ENCODE measurements at places on chromosomes 2 and 18. TPM values are rescaled to one million over a fixed set of nuclear protein-coding genes. Genes with fewer than 3 reads are reported as not detected.

- no peaks in the 10 kb centered on the region for H3K27me3 ChIP-seq
- no peak overlapping the region for H3K27ac ChIP-seq
- DNase-seq = no peak
- no peaks in the 10 kb centered on the region for H3K36me3 ChIP-seq
These were observed 182.9 kb downstream of the GPD2 start for GRCh38 chr2:156619021-156619539.

CRYGB gene
- total RNA-seq = not detected

CACNB4 gene
- 1.3 TPM for total RNA-seq

TMEM169 gene
- total RNA-seq = 0.26 TPM

CRYGD gene
- not detected for total RNA-seq

DNA sequence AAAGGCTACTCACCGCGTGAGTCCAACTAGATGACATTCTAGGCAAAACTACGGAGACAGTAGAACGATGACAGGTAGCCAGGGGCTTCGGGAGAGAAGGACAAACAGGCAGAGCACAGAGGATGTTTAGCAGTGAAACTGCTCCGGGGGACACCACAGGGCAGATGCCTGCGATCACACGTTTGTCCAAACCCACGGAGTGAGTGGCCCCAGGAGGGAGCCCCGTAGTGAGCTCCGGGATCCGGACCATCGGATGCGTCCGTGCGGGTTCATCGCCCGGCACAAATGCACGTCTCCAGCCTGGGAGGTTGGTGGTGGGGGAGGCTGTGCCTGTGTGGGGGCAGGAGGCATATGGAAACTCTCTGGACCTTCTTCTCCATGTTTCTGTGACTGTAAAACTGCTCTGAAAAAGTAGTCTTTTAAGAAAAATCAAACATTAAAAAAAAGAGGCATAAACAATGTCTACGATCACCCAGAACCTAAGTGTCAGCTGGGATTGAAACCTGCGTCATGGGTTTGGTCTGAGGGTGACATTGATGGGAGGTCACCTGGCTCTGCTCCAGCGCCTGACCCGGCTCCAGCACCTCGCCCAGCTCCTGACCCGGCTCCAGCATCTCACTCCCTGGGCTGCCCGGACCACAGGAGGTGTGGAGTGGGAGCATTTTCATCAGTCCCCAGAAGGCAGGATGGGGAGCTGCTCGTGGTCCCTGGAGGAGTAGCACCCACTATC lies 83.0 kb upstream of the CTDP1 start:
- H3K27me3 ChIP-seq = peaks cover 6% of the 10 kb centered on the region
- DNase-seq = no peak
- H3K4me1 ChIP-seq = no peaks in the 10 kb centered on the region
- H3K36me3 ChIP-seq = no peaks in the 10 kb centered on the region

GRCh38 chr2:65715323-65715722 lies 282.9 kb upstream of the SPRED2 start:
- H3K27me3 ChIP-seq = no peaks in the 10 kb centered on the region
- peak; percentile 23 for DNase-seq
- no peak overlapping the region for H3K4me3 ChIP-seq
- peaks cover 15% of the 10 kb centered on the region for H3K4me1 ChIP-seq

DNA sequence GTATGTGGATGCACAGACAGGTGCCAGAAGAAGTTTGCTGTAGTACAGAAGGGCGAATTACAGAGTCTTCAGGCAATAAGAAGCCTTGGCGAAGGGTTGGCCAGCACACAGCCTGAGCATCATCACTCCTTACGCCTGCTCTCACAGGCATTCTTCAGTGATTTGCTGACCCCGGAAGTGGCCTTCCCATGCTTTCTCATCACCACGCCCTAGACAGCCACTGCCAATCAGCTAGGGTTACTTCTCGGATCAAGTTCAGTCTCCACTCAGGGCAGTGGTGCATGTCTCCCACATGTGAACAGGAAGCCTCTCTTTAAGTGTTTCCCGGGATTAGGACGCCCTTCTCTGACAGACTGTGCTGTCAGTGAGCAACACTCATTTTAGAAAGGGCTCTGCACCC lies 81.8 kb downstream of the C1QL2 start:
- no peaks in the 10 kb centered on the region for H3K36me3 ChIP-seq
- H3K27ac ChIP-seq = no peak overlapping the region
- no peak overlapping the region for H3K4me3 ChIP-seq
- H3K27me3 ChIP-seq = no peaks in the 10 kb centered on the region
- H3K4me1 ChIP-seq = no peaks in the 10 kb centered on the region

DNA sequence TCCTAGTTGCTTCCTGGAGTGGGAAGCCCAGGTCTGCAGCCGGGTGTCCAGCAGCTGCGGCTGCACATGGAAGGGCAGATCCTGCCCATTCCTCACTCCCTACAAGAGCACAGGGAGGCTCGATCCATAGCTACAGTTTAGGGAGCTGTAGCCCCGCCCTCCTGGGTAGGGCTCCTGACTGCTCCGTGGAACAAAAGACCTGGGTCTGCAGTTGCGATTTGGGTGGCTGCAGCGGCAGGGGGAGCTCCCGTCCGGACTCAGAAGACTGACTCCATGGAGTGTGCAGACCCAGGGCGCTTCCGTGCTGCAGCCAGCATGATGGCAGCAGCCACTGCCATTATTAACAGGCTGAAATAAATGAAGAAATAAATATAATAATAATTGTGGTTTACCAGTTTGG lies 157.3 kb downstream of the CTNNA2 start:
- no peak for DNase-seq
- H3K4me3 ChIP-seq = no peak overlapping the region
- H3K4me1 ChIP-seq = no peaks in the 10 kb centered on the region
- no peaks in the 10 kb centered on the region for H3K27me3 ChIP-seq
- no peaks in the 10 kb centered on the region for H3K36me3 ChIP-seq

DNA sequence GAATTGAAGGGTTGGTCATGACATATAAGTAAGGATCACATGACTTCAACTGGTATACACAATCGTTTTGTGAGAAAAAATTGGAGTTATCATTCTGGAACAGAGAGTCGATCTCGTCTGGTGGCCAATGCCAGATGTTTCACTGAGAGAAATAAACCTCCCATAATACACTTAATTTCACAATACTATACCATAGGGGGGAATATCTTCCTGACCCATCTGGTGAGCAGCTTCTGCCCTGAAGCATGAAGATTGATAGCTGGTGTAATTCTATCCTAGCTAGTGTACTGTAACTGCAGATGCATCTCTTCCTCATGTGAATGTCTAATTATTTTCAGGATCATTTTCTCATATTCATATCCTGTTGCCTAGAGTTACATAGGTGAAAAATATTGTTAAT lies 15.7 kb upstream of the CDH7 start:
- no peaks in the 10 kb centered on the region for H3K4me1 ChIP-seq
- no peak overlapping the region for H3K27ac ChIP-seq
- DNase-seq = no peak
- no peaks in the 10 kb centered on the region for H3K27me3 ChIP-seq
- no peak overlapping the region for H3K4me3 ChIP-seq
- H3K36me3 ChIP-seq = no peaks in the 10 kb centered on the region

SP5 gene
- 0.78 TPM for total RNA-seq

GRCh38 chr18:74989134-74989533 lies 219.8 kb downstream of the PTGR3 start:
- H3K36me3 ChIP-seq = no peaks in the 10 kb centered on the region
- H3K27me3 ChIP-seq = no peaks in the 10 kb centered on the region
- no peak overlapping the region for H3K4me3 ChIP-seq
- H3K27ac ChIP-seq = no peak overlapping the region

EFEMP1 gene
- 25.1 TPM for total RNA-seq

GRCh38 chr2:136351684-136352083 lies 233.7 kb upstream of the CXCR4 start:
- H3K36me3 ChIP-seq = no peaks in the 10 kb centered on the region
- H3K27me3 ChIP-seq = no peaks in the 10 kb centered on the region
- no peaks in the 10 kb centered on the region for H3K4me1 ChIP-seq
- H3K27ac ChIP-seq = no peak overlapping the region

DNA sequence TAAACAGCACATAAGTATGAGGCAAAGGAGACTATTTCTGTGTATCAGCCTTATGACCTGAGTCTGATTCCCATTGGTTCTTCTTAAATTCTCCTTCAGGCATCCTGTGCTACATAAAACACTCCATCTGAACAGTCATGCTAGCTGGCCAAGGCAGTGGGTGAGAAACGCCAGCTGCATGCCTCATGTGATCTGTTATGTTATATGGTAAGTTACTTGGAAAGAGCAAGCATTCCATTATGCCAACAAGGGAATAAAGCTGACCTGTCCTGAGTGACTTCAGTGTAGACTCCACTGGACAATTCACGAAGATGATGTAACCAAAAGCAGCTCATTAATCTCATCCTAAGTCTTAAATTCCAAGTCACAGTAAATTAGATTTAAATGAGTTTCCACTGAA lies 216.5 kb upstream of the FN1 start:
- no peaks in the 10 kb centered on the region for H3K36me3 ChIP-seq
- H3K4me1 ChIP-seq = no peaks in the 10 kb centered on the region
- no peak overlapping the region for H3K27ac ChIP-seq
- DNase-seq = no peak

GRCh38 chr2:181320638-181321037 lies 136.5 kb upstream of the ITGA4 start:
- H3K27me3 ChIP-seq = no peaks in the 10 kb centered on the region
- no peak overlapping the region for H3K27ac ChIP-seq
- H3K4me1 ChIP-seq = no peaks in the 10 kb centered on the region
- no peak for DNase-seq
- no peaks in the 10 kb centered on the region for H3K36me3 ChIP-seq
- H3K4me3 ChIP-seq = no peak overlapping the region

- no peak overlapping the region for H3K27ac ChIP-seq
- no peak overlapping the region for H3K4me3 ChIP-seq
- DNase-seq = no peak
- H3K36me3 ChIP-seq = no peaks in the 10 kb centered on the region
These were observed 339.9 kb upstream of the PKDCC start for GRCh38 chr2:41707790-41708451.

GRCh38 chr2:69030800-69031428 lies 17.9 kb downstream of the ANTXR1 start:
- no peak overlapping the region for H3K4me3 ChIP-seq
- no peaks in the 10 kb centered on the region for H3K36me3 ChIP-seq
- H3K27ac ChIP-seq = no peak overlapping the region
- DNase-seq = no peak
- H3K4me1 ChIP-seq = no peaks in the 10 kb centered on the region
- H3K27me3 ChIP-seq = no peaks in the 10 kb centered on the region

- H3K36me3 ChIP-seq = no peaks in the 10 kb centered on the region
- DNase-seq = no peak
- no peak overlapping the region for H3K27ac ChIP-seq
- no peak overlapping the region for H3K4me3 ChIP-seq
- H3K27me3 ChIP-seq = no peaks in the 10 kb centered on the region
These were observed 3.9 kb downstream of the CTLA4 start for GRCh38 chr2:203871371-203871983.

DNA sequence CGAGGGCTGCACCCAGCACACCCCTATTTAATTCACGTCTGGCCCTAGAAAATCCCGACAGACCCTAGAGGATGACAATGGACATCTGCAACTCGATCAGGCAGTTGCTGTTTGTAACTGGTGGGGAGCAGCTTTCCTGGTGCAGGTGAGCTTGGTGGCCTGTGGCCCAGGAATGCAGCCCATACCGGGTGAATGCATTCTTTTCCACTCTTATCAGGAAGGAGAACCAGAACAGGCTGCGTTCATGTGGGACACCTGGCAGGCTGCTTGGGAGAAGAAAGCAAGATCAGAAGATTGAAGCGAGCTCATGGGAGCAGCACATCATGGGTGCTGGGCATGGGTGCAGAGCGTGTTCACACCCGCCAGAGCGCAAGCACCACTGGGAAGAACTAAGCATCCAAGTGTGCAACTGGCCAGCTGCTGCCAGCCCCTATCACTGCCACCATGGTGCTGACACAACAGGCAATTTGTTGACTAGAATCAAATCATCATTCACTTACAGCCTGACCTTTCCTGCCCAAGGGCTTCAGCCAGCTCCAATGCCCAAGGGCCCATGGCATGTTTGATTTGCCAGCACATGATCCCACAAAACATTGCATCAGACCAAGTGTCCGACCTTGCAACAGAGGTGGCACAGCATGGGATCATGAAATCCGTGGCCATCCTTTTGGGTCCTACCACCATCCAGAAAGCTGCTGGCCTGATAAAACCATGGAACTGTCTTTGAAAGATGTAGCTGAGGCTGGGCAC lies 241.7 kb upstream of the ID2 start:
- no peaks in the 10 kb centered on the region for H3K36me3 ChIP-seq
- peak; percentile 29 for DNase-seq
- H3K27me3 ChIP-seq = no peaks in the 10 kb centered on the region

DNA sequence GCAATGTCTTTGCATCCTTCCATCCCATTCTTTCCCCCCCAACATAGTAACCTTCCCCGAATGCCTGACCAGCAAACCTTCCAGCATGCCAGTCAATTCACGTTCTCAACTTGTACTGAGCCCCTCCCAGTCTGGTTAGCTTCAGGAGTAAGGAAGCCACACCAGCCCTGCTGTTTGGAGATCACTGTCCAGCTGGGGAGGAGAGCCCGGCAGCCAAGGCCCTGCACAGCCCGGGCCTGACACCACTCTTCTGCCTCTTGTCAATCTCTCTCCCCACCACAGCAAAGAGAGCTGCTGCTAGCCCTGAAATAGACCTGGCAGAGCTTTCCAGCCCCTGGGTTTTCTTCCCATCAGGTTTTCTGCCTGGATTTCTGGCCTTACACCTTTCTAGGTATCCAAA lies 185.8 kb upstream of the ID2 start:
- H3K27ac ChIP-seq = peak overlapping the region; percentile 15
- H3K4me3 ChIP-seq = no peak overlapping the region
- H3K36me3 ChIP-seq = no peaks in the 10 kb centered on the region
- no peaks in the 10 kb centered on the region for H3K27me3 ChIP-seq

- no peaks in the 10 kb centered on the region for H3K36me3 ChIP-seq
- H3K27ac ChIP-seq = no peak overlapping the region
- no peaks in the 10 kb centered on the region for H3K27me3 ChIP-seq
- H3K4me3 ChIP-seq = no peak overlapping the region
- no peak for DNase-seq
These were observed 429.5 kb upstream of the TNP1 start for GRCh38 chr2:217289177-217289906.

GRCh38 chr2:206527153-206527552 lies 83.8 kb downstream of the ADAM23 start:
- no peaks in the 10 kb centered on the region for H3K36me3 ChIP-seq
- H3K27ac ChIP-seq = no peak overlapping the region
- no peak for DNase-seq
- H3K4me3 ChIP-seq = no peak overlapping the region
- no peaks in the 10 kb centered on the region for H3K4me1 ChIP-seq
- no peaks in the 10 kb centered on the region for H3K27me3 ChIP-seq

CASP8 gene
- total RNA-seq = 13.2 TPM

GRCh38 chr2:109545828-109546713 lies 67.7 kb downstream of the SEPTIN10 start:
- peak; percentile 64 for DNase-seq
- no peak overlapping the region for H3K27ac ChIP-seq
- H3K36me3 ChIP-seq = no peaks in the 10 kb centered on the region
- H3K27me3 ChIP-seq = no peaks in the 10 kb centered on the region
- no peak overlapping the region for H3K4me3 ChIP-seq

- peaks cover 11% of the 10 kb centered on the region for H3K4me1 ChIP-seq
- no peaks in the 10 kb centered on the region for H3K27me3 ChIP-seq
- H3K27ac ChIP-seq = no peak overlapping the region
- no peak overlapping the region for H3K4me3 ChIP-seq
These were observed 117.1 kb downstream of the KLHL29 start for GRCh38 chr2:23502096-23502495.

LIPG gene
- total RNA-seq = 0.52 TPM

GRB14 gene
- 27.5 TPM for total RNA-seq

NEURL3 gene
- total RNA-seq = 71.2 TPM

CDK15 gene
- total RNA-seq = not detected

- DNase-seq = no peak
- no peaks in the 10 kb centered on the region for H3K27me3 ChIP-seq
- H3K27ac ChIP-seq = no peak overlapping the region
- H3K4me3 ChIP-seq = no peak overlapping the region
- no peaks in the 10 kb centered on the region for H3K36me3 ChIP-seq
These were observed 156.3 kb downstream of the DOCK10 start for GRCh38 chr2:224885836-224886547.

Data from body of pancreas (tissue), 4 donors.